Cortex of kidney (tissue), 1 donor: ENCODE measurements at places on chromosomes 2 and 18.

DNA sequence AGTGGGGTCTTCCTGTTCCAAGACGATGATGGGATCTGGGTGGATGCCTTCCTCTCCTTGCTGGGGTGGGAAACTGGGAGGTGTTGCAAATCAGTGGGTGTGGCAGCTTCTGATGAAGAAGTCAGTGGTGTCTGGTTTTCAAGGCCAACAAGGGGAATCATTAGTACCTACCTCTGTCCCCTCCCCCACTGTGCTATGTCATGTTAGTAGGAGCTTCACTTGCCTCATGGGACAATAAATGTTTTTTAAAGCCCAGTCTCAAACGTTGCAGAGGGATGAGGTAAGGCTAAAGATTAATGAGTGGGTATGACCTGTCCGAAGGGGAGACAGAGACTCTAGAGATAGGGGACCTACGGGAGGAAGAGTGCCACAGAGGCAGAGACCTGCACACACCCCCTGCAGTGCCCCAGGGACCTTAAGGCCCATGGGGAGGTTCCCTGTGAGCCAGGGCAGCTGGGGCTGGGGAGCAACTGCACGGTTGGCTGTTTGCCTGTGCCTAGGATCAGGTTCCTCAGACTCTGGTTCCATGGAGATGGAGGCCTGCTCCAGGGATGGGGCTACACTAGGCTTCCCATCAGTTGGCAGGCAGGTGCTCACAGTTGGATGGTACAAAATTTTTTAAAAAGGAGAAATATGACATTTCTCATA lies 37.8 kb upstream of the SLC1A4 start:
- DNase-seq: no peak

DNA sequence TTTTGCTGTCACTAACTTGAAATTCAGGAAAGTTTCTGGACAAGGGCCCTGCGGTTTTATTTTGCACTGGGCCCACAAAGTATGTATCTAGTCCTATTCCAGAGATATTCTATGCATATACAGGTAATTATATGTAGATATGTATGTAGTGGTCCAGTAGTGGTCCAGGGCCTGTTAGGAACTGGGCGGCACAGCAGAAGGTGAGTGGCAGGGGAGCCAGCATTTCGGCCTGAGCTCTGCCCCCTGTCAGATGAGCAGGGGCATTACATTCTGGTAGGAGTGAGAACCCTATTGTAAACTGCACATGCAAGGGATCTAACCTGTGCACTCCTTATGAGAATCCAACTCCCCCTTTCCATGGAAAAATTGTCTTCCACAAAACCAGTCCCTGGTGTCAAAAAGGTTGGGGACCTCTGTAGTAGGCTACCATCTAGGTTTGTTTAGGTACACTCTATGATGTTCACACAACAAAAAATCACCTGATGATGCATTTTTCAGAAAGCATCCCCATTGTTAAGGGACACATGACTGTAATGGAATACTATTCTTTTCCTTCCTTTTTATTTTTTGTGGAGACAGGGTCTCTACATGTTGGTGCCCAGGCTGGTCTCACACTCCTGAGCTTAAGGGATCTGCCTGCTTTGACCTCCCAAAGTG lies 2.8 kb upstream of the PPP4R3B start:
- no peak for DNase-seq

DNA sequence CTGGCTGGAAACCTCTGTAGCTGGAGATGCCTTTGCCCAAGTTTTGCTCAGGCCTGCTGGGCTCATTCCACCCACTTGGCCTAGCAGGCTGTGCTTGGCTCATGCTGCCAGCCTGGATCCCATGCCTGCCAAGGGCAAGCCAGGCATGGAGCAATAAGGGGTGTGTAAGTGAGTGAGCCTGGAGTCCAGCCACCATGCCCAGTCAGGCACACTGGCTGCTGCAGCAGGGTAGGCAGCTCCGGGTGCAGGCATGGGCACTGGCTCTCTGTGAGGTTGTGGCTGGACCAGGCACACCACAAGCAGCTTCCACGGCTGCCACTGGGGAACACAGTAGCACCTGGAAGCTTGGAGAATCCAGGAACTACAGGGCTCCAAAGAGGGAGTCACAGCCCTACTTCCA lies 147.7 kb upstream of the HS6ST1 start:
- DNase-seq: no peak

DNA sequence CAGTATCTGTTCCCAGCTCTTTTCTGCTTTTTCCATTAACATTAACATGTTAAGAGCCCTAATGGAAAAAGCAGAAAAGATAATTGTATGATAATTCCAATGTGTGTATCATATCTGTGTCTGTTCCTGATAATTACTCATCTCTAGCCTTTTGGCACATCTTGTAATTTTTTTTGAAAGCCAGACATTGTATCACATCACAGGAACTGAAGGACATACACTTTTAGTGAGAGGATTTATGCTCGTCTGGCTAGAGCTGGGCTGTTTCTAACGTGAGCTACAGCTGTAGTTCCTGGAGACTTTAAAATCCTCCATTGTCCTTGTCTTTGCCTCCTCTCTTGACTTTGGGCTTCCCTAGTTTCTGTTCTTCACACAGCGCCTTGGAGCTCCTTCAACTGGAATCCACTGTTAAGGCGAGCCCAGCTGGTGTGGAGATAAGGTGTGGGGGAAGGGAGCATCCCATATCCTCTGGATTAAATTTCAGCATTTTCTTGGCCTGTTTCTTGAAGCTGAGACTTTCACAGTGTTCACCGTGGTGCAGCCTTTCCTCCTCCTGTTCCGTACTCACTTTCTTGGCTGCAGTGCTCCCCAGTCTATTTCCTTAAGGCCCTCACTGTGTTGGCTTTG lies 211.5 kb downstream of the GALR1 start:
- DNase-seq: no peak

DNA sequence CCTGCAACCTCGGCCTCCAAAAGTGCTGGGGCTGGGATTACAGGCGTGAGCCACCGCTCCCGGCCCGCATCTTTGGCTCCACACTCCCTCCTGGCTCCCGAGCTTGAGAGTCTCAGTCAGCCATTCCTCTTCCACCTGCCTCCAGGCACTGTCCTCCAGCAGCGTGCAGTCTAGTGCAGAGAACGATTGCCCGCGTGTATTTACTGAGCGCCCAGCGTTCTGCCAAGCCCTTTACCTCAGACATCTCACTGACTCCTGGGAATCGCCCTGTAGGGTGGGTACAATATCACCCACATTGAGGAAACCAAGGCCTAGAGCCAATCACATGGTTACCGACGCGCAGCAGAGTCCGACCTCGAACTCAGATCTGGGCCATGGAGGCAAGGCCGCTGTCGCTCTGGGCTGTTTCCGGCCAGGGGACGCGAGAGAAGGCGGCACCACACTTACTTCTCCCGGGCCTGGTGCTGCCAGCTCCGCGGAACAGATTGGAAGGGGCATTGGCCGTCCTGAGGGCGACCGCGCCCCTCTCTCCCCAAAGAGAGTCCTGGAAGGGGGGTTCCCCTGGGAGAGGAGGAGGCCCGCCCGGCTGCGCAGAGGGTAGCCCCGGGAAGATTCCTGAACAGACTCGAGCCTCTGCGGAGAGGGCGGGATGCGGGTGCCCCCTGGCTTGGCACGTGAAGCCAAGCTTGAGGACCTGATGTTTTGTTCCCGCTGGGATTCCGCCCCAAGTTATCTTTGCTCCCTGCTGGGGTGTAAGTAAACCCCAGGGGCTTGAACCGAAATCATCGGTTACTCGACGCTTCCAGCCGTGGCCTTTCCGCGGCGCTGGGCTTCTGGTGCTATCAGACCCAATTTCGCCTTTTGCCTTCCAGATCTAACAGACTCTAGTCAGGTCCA lies 5.2 kb upstream of the DLX2 start:
- no peak for DNase-seq

DNA sequence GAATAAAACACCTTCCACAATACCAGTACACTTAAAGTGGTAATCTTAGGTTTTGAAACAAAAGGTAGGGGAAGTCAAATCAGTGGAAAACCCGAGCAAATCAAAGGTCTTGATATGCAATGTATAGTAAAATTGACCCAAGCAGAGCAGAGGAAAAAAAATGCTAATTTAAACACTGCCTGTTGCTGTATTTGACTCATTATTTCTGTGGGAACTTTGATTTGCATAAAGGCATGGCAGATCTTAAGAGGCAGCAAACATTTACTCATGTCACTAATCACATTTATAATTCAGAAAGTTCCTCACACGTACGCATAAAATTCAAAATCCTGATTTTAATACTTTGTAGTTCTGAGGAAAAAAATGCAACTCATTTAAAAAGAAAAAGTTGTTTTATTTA lies 64.4 kb downstream of the IKZF2 start:
- no peak for DNase-seq

- DNase-seq: no peak
Measured at GRCh38 chr2:73862987-73863386, 29.8 kb upstream of the ACTG2 start.

- DNase-seq: no peak
Measured at GRCh38 chr2:88813612-88814011, 122.1 kb downstream of the RPIA start.

GRCh38 chr2:240567872-240568677 lies at the start of gene RNPEPL1:
RNPEPL1 (plus strand) TSS chr2:240568484; CDS start chr2:240568587, 103 bp downstream.
- DNase-seq: no peak

DNA sequence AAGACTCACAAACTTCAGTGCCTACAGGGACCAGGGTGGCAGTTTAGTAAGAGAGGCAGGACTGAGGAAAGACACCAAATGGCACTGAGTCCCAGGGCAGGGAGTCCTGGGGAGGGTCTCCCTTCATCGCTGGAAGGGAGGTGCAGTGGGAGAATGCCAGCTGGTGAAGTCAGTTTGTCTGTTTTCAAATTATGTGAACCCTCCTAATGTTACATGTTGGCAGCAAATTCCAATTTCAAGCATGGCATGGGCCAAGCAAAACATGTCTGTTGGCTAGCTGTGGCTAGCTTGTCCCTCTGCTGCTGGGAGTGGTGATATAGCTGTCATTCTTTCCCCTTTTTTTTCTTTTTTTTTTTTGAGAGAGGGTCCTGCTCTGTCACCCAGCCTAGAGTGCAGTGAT lies 55.9 kb upstream of the HAAO start:
- no peak for DNase-seq

DNA sequence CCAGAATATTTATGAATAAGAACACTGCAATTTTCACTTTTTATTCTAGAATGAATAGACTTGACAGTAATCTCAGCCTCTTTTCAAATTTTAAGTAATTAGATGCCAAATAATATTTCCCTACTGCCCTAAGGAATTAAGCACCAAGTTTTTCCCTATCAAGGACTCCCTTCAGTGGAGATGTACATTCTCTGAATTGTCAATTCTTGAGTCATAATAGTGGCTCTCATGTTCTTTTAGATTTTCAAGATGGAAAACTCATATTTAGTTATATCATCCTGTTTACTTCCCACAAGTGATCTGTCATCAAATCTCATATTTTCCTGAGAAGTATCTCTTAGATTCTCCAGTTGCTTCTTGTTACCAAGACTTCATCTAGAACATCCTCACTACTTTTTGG lies 1248.9 kb upstream of the CHAC2 start:
- no peak for DNase-seq

DNA sequence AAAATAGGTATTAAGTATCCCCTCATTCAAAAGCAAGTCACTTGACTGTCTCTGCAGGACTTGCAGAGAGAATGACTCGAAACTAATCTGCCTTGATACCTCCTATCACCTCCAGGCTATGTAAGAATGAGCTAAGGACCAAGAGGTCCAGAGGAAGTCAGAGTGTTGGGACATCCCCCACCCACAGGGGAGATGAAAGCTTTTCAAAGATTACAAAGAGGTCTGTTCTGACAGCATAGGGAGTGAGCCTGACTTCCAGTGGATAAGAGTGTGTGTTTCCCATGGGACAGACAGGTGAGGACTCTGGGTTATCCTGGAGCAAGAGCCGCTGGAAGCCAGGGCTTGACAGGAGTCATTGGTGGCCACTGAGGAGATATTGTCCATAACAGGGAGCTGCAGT lies 85.0 kb upstream of the TACR1 start:
- DNase-seq: no peak

- no peak for DNase-seq
Measured at GRCh38 chr2:181846399-181847197, 44.9 kb upstream of the ITPRID2 start.

GRCh38 chr2:48719480-48720177 lies 35.9 kb downstream of the LHCGR start:
- no peak for DNase-seq

GRCh38 chr2:199136242-199136641 lies 321.5 kb downstream of the SATB2 start:
- DNase-seq: no peak

GRCh38 chr2:191304939-191305875 lies 60.0 kb downstream of the MYO1B start:
- no peak for DNase-seq

DNA sequence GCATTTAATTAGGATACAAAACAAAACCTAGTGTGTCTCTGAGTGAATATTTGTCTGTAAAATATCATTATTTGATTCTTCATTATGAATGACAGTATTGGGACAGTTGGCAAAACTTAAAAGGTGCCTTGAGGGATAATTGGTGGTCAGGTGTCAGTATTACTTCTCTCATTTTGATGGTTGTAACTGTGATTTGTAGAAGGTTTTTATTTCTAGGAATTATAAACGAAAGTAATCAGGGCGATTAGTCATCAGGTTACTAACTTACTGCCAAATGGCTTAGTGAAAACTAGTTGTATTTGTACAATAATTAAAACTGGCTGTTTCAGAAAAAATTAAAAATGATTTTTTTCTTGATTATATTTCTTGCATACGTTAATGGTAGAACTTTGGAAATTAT lies 117.6 kb downstream of the BIRC6 start:
- DNase-seq: no peak

DNA sequence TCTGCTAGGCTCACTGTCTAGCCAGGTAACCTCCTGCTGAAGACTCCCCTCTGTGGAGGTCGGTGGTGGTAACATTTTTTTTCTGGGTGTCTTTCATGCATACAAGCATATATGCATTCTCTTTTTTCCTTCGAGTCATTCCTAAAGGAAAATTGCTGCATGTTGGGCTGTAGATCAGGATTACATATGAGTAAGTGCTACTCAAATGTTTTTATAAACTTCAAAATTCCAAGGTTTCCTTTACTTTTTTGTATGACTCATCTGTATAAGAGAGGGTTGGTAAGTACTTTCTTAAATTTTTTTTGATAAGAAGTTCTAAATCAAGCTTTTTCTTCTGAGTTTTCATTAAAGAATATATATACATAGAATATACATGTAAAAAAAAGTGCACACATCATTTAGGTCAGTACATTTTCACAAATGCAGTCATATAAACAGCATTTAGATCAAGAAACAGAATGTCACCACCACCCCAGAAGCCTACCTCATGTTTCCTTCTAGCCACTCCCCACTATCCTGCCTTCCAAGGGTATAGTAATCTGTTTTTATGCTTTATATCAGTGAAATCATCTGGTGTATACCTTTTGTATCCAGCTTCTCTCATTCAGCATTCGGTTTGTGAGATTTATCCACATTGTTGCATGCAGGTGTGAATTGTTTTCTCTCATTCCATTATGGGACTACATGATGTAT lies 128.0 kb upstream of the MAP3K20 start:
- no peak for DNase-seq

GRCh38 chr2:130797493-130798435 lies 39.0 kb upstream of the ARHGEF4 start:
- DNase-seq: no peak

GRCh38 chr2:220552790-220553535 lies 925.5 kb downstream of the SLC4A3 start:
- no peak for DNase-seq

GRCh38 chr2:192551760-192552159 lies 357.0 kb upstream of the TMEFF2 start:
- DNase-seq: no peak

GRCh38 chr18:70339915-70340314 lies 51.1 kb downstream of the SOCS6 start:
- DNase-seq: no peak

- DNase-seq: no peak
Measured at GRCh38 chr2:235170536-235171521, 219.0 kb downstream of the SH3BP4 start.

GRCh38 chr2:39128919-39129391 lies 8.1 kb upstream of the SOS1 start:
- no peak for DNase-seq
